Stimulated activated CD8-positive, alpha-beta memory T cell treated with anti-CD3 and anti-CD28 coated beads, Interleukin-2, amount 100 ng/mL, for 48 hours (primary cell): ENCODE measurements at places on chromosomes 2 and 18.

DNA sequence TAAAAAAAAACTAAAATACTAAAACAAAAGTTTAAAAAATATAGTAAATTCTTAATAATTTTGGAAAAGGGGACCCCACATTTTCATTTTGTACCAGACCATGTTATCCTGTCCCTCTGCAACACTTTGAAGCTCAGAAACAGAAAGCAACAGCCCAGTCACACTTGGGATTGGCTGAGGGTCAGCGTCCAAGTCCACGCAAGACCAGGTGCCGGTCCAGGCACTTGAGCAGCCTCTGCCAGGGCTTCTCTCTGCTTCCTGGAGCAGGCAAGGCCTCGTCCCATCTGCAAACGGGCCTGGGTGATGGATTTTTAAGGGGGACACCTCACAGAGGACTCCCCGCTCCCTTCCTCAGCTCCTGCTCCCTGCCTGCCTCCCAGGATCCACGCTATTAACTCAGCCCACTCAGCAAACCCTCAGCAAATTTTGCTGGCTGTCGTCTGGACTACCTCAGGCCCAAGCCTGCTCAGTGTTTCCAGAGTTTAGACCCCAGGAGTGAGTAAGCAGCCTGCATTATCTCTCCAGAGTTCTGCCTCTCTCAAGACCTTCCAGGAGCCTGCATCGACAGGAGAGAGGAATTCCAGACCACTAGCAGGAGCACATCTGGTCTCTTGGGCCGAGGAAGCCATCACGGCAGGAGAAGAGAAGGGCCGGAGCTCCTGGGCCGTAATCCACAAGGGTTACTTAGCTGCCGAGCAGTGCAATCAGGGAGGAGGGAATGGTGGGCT, 88.7 kb upstream of the STPG4 start:
- no peak for DNase-seq

DNA sequence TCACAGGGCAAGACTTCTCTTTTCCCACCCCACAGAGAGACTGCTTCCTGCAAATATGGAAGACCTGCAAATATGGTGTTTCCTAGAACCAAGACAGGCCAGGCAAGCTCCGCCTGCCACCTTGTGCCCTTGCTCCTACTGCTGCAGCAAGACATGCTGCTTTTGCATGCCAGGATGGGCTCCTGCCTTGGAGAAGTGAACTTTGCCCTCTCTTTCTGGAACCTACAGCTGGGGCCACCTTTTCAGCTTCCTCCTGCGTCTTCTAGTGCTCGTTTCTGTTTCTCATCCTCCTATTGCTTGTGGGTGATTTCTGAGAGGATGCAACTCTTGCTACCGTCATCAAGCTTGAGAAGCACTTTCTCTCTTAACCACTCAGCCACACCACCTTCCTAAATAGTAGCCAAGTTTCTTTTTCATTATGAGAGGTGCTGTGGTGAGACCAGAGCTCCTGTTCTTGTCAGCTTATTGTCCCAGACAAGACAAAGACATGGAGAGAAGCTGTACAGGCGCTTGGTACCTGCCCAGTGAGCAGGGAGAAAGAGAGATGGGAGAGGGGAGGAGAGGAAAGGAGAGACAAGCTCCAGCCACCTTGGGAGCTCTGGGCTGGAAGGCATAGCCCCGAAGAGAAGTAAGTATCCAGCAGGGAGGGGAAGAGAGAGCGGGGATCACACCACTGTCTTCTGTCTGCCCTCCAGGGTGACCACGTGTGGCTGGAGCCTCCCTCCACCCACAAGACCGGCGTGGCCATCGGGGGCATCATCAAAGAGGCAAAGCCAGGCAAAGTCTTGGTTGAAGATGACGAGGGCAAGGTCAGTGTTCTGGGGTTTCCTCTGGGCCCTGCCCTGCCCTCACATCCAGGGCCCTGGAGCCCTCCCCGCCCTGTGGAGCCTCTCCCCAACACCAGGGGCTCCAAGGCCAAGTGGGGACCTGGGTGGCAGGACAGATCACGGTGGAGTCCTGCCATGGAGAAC, 28.3 kb downstream of the MYO7B start:
- DNase-seq, result no peak

DNA sequence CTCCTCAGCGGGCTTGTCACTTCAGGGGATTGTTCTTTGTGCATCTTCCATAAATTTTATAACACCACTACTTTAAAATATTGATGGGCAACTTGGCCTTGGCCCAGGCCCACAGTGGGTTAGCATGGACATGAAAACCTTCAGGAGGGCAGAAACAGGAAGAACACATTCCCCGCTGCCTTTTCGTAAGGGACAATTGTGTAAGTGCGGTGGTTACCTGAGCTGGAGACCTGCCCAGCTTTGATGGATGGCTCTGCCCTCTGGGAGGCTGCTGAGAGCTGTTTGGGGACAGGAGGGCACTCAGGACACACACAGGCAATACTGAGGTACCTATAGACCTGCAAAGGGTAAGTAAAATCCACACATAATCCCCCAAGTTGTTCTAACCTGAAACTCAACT, 46.8 kb downstream of the FECH start:
- no peak for DNase-seq

DNA sequence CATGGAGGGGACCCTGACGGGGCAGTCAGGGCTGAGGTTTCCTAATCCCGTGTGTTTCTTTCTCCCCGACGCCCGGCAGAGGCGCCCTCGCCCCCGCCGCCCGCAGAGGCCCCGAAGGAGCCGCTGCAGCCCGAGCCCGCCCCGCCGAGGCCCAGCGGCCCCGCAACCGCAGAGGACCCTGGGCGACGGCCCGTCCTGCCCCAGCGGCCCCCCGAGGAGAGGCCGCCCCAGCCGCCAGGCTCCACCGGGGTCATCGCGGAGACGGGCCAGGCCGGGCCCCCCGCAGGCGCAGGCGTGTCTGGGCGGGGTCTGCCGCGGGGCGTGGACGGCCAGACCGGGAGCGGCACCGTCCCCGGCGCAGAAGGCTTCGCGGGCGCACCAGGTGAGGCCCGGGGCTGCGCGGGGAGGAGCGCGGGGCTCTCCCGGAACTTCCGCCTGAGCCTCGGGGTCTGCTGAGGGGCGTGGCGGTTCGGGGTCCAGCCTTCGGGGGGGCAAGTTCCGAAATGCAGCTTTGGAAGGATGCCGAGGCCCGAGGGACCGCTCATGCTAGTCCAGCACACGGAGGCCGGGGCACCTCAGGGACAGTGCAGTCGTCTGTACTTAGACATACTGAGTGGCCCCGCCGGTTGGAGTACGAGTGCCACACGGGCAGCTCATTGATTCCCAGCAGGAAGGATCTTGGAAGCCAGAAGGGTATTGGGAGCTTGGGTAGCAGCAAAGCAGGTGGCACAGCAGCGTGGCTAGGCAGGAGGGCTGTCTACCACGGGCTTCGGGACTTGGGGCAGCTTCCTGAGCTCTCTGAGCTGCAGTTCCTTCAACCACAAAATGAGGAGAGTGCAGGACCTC, 60.1 kb downstream of the EMILIN2 start:
- DNase-seq, result peak; percentile 41

GRCh38 chr18:75799449-75800330, 372.2 kb upstream of the SMIM21 start:
- no peak for DNase-seq

DNA sequence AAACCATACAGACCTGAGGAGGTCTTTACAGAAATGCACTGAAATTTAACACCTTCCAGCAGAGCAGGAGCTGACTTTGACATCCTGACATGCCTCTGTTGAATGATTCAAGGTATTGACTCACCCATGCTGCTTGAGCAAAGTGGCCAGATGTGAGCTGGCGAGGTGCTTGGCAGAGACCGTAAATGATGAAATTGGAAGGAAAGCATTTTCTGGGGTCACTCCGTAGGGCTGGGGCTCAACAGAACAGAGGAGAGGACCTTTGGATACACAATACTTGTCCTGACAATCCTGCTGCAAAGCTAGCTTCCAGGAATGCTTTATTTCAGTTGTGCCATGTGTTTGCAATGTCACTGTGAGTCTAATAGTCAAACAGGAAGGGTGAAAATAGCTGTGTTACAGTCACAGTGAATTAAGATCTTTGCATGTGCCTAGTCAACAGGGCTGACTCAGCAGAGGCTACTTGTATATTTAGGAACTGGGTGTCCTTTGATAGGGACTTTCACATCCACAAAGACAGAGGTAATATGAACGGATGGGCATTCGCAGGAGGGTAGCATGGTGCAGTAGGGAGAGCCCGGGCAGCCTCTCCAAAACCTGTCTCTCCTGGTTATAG, 31.6 kb upstream of the NCK2 start:
- no peak for DNase-seq

- no peak for DNase-seq
These were observed 59.3 kb downstream of the LRRFIP1 start for GRCh38 chr2:237686659-237687136.

GRCh38 chr18:9919564-9920232, 5.9 kb downstream of the VAPA start:
- DNase-seq, result no peak

- no peak for DNase-seq
These were observed 65.9 kb downstream of the INSIG2 start for GRCh38 chr2:118154176-118154575.

DNA sequence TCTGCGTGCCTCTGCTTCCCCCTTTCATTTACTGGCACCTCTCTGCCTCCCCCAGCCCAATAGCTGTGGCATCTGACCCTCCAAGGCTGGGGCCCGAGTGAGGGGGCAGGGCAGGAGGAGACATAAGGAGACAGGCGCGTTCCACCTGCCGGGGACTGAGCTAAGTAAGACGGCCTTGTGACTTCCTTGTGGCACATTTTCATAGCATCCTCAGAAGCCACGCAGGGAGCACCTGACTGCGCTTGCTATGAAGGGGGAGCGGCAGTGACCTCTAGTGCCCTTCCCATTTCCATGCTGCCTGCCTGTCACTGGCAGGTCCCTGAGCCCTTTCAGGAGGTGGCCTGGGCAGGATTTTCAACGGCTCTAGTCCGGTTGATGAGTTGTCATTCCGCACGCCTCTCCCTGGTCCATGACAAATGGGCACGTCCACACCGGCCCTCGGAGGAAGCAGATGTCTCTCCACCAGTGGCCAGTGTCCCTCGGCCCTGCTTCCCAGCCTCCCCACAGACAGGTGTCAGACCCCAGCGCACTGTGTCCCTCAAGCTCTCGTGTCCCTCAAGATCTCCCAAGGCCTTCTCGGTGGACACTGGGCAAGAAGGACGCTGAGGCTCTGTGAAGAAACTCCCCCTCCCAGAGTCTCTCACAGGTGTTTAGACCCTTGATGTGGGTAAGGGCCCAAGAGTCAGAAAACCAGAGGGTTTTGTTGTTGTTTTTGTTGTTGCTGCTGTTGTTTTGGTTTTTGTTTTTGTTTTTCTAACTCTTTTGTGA, 42.7 kb downstream of the CYP26B1 start:
- no peak for DNase-seq

- no peak for DNase-seq
These were observed 13.2 kb downstream of the ZNF804A start for GRCh38 chr2:184611361-184612085.

DNA sequence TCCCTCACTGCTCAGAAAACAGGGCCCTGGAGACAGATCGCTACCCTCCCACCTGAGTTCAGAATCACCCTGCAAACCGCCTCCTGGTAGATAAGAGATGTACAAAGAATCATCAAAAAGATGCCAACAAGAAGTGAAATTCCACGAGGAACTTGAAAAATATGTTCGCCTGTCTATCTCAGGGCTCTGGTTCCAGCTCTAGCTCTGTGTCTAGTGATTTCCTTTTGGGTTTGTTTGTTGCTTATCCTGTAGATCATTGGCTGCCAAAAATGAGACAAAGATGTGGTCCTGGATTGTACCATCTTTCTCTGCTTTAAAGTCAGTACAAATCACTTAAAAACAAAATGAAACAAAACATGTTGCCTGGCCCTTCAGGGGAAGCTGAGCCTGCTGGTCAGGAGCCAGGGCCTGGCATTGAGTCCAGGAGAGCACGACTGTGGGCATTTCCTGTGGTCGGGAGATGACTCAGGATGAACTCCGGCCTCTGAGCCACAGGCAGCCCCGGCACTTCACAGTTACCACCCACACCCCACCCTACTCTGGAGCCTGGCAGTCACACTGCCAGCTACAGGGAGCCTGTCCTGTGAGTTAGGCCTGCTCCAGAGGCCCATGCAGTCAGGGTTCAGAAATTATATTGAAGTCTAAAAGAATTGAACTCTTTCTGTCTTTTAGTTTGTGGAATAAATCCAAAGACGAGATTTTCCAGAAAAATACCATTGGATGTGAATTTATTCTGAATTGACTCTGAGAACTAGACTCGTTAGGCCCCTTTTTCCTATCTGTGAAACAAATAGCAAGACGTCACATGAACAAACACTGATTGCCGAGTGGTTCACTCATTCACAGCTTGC, 8.0 kb upstream of the ITGB6 start:
- no peak for DNase-seq

- DNase-seq, result no peak
These were observed 449 bp upstream of the ATRAID start for GRCh38 chr2:27211241-27211942.

DNA sequence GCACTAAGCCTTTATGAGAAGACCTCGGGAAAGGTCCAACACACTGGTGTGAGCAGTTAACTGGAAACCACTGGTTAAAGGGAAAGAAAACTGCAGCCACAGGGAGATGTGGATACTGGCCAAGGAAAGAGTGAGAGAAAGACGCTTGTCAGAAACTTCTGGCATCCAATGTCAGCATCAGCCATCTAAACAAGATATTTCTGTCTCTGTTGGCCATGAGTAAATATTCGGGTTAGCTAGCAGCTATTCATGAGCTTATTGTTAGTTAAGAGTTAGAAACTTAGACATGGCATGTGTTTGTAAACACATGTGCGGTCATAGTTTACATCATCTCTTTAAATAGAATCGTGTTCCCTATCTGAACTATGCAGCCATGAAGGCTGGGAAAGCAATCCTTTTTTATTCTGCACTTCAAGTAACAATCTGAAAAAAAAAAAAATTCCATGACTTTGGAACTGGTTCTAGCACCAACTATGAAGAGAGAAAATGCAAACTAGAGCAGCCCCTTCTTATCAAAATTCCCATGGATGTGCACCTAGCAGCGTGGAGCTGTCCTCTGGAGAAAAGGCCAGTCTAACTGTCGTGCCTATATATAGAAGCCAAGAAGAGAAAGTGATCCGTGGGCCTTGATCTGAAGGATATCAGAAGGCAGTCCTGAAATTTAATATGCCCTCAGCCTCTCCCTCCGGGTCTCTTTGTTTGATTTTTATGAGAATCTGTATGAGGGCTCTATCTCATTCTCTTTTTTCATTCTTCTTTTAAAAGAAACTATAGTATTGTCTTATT, 84.0 kb upstream of the RFX8 start:
- no peak for DNase-seq

- no peak for DNase-seq
These were observed 34.9 kb upstream of the GPC1 start for GRCh38 chr2:240400371-240401161.

DNA sequence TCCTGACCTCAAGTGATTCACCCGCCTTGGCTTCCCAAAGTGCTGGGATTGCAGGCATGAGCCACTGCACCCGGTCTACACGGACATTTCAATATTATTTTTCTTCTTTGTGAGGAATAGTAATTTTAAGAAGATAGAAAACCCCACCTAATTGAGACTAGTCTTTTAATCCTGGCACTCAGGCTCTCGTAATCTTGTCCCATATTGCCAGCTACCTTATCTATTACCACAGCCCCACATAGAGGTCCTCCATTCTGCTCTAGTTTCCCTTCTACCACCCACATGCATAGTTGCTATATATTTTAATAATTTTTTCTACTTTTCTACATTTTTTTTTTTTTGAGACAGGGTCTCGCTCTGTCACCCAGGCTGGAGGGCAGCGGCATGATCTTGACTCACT, 9.5 kb upstream of the USP14 start:
- DNase-seq, result no peak
